DMS53 (cell line): ENCODE measurements at places on chromosomes 6 and 20.
A peak's percentile ranks its signal among the peaks of the same experiment; 100 is the strongest.

DNA sequence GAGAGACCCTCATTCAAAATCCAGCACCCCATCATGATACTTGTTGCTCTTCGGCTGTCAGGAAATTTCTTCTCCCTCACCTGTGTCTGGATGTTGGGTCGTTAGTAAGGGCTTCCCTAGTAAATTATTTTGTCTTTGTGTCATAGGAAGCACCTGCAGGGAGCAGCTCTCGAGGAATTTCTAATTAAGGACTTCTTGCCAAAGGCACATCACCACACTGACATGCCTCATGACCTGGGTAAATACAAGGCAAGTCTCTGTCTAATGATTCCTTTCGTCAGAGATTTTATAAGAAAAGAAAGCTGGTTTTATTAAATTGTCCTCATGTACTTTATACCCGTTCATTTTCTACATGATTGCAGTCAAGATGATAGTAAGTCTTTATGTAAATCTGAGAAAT, at the start of gene NOX3:
TSS of gene NOX3 (minus strand) at position 74 of the 400 bp plus-strand sequence. CDS start at position 35, 39 bp downstream.
- no peak for DNase-seq

DNA sequence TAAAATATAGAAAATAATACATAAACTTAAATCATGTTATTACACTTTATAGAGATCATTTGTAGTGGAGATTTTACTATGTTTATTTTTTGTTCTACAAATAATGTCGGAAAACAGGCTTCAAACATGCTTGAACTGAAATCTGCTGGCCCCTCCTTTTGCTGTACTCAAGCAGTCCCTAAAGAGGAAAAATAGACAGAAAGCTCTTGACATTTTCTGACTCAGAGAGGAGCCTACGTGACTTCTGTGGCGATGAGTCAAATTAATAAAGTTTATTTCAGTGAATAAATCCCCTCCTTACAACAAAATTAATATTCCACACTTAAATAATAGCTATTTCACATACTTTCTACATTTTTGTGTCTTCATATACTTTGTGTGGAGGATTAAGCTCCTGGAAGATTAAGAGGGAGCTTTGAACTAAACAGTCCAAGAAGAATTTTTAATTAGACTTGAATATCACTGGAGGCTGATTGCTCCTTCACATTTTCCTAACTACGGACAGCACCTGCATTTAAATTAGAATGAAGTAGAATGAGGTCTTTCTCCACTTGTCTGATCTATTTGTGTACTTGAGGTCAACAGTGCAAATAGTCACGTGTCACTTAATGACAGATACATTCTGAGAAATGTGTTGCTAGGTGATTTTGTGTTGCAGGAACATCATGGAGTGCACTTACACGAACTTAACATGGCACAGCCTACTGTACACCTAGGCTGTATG, 1.7 kb upstream of the TREM1 start:
- DNase-seq, result peak; percentile 99

DNA sequence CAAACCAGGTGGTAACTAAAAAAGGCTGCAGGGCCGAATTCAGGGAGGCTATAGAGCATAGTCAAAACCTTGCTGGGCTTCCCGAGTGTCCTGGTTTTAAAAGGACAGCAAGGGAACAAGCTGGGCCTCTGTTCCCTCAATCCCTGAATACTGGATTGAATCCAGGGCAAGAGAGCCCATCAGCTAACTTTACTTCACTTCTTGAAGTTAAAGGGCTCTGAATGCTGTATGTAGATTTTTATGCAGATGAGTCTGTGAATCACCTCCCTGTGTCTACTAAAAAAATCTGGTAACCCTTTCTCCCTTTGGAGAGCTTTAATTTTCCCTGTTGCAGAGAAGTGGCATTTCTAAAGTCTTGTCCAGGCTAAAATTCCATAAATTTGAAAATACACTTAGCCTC, 29.5 kb downstream of the LYRM4 start:
- no peak for DNase-seq

- DNase-seq, result no peak
Measured at GRCh38 chr6:38371881-38372280, 267.8 kb downstream of the BTBD9 start.

- no peak for DNase-seq
Measured at GRCh38 chr6:75946146-75946831, 126.2 kb downstream of the IMPG1 start.
